Immature natural killer cell (primary cell): ENCODE measurements at places on chromosomes 5 and 9.
A peak's percentile ranks its signal among the peaks of the same experiment; 100 is the strongest.

- no peak for DNase-seq
These were observed 15.6 kb downstream of the MLLT3 start for GRCh38 chr9:20606652-20607051.

GRCh38 chr9:35464141-35465025 lies 25.5 kb upstream of the RUSC2 start:
- DNase-seq, result no peak

DNA sequence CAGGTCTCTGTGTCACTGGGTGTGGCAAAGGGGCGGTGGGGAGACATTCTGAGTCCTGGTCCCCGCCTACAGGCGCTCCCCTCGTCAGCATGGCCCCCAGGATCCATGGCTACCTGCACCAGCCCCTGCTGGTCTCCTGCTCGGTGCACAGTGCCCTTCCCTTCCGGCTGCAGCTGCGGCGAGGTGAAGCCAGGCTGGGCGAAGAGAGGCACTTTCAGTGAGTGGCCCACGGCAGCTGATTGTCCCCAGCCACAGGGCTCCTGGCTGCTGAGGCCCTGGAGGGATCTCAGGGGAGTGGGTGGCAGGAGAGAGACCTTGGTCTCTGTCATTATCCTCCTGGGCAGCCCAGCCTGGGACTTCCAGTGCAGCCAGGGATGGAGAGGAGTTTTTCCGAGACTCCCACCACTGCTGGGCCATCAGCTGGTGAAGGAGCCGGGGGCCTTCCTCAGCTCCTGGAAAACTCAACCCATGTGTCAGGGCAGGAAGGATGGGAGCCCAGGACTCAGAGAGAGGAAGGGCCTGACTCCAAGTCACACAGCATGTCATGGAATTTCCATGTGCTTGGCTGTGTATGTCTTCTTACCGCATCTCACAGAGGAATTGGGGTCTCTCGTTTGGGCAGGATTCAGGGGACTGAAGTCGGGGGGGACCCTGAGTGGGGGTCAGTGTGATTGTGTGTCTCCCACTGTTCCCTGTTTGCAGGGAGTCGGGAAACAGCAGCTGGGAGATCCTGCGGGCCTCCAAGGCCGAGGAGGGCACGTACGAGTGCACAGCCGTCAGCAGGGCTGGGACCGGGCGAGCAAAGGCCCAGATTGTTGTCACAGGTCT lies 37.4 kb downstream of the HMCN2 start:
- no peak for DNase-seq

DNA sequence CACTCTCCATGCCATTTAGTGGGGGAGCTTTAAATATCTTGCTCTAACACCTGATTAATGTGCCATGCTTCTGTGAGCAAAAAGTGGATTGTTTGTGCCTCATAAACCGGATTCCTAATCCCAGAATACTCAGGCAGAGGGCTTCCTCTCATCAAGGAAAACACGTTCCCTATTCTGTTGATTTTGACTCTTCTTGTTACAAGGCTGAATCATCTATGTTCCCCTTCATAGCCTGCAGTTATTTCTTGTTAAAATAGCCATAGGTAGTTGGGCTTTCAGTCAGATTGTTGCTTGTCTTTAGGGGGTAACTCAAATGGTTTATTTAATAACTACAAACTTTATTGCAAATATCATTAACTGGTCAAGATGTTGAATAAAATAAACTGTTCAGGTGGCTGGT lies 26.6 kb downstream of the ROPN1L start:
- no peak for DNase-seq

DNA sequence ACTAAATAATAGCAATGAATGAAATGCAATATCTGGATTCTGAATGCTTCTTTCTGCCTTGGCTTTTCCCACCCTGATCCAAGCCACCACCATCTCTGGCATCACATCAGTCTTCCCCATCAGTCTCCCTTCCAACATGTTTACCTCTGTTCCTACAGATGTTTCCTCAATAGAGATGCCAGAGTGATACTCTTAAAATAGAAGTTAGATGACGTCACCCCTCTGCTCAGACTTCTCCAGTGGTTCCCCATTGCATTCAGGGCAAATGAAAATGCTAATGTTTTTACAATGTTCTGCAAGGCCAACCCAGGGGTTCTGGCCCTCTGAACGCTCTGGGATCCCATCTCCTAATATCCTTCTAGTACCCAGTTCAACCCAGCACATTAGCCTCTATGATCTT lies 305.8 kb downstream of the TRIM32 start:
- no peak for DNase-seq

GRCh38 chr5:159549046-159549445 lies 218.8 kb upstream of the IL12B start:
- DNase-seq, result no peak

- DNase-seq, result no peak
These were observed 27.3 kb downstream of the SARDH start for GRCh38 chr9:133710661-133711427.

DNA sequence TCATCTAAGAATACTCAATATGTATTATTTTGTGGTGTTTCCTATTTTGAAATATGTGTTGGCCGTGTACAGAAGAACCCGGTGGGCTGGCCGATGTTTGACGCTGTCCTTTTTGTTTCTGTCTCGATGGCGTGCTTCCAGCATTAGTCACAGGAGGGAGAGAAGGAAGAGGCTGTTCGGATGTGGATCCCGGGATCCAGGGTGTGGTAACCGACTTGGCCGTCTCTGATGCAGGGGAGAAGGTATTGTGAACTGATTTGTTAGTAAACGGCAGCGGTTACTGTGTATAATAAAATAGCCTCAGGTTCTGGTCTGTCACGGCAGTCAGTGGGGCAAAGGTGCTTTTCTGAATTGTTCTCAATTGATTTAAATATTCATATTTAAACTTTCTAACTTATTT lies 275.0 kb downstream of the ARHGEF28 start:
- DNase-seq, result no peak

- DNase-seq, result peak; percentile 41
These were observed 27.1 kb upstream of the MYORG start for GRCh38 chr9:34403554-34404380.

DNA sequence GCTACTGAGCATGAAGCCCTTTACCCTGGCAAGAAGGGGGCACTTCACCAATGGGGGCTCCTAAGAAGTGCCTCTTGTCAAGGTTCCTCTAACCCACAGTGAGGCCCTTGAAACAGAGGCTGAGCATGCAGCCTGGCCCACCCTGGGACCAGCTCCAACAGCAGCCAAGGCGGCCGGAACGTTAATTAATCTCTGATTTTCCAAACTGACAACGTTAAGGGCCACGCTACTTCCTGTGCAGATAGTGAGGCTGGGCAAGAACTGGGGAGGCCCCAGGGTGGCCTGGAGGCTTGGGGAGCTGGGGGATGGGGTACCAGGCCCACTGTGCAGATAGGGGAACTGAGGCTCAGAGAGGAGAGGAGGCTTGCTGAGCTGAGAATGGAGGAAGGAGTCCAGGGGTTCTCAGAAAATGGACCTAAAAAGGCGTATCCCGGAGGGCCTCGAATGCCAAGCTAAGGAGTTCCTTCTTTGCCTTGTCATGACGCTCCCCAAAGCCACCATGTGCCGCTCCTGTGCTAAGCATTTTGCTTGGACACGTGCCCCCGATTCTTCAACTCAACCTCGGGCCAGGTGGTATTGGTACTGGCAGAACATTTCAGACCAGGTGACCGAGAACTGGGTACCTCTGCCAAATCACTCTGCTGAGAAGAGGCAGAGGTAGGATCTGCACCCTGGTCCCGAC lies 72.0 kb upstream of the STXBP1 start:
- no peak for DNase-seq

DNA sequence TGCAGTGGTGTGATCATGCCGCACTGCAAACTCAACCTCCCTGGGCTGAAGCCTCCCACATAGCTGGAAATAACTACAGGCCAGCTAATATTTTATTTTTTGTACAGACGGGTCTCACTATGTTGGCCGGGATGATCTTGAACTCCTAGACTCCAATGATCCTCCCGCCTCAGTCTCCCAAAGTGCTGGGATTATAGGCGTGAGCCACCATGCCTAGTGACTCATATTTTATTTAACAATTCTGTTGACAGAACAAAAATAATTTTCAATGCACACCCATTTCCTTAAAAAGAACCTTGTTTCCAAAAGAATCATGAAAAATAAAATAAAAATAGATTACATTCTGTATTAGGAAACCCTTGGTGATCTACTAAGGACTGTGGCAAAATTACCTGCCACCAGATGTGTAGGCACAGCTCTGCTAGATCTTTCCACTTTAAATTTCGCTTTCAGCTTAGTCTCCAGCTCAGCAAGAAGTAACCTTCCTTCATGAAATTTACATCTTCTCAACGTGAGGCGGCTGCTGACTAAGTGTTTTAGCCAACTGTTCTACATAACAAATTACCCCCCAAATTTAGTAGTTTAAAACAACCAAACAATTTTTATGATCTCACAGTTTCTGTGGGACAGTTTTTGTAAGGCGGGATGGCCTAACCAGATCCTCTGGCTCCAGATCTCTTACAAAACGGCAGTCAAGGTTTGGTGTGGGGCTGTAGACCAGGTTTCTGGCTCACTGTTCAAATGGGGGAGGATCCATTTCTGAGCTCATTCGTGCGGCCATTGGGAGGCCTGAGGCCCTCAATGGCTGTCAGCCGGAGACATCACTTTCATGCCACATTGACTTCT lies 32.6 kb upstream of the GOLPH3 start:
- no peak for DNase-seq

- DNase-seq, result no peak
These were observed 36.8 kb upstream of the NEK6 start for GRCh38 chr9:124220946-124221451.

- DNase-seq, result no peak
These were observed 615 bp downstream of the PSMD5 start for GRCh38 chr9:120841930-120842684.

DNA sequence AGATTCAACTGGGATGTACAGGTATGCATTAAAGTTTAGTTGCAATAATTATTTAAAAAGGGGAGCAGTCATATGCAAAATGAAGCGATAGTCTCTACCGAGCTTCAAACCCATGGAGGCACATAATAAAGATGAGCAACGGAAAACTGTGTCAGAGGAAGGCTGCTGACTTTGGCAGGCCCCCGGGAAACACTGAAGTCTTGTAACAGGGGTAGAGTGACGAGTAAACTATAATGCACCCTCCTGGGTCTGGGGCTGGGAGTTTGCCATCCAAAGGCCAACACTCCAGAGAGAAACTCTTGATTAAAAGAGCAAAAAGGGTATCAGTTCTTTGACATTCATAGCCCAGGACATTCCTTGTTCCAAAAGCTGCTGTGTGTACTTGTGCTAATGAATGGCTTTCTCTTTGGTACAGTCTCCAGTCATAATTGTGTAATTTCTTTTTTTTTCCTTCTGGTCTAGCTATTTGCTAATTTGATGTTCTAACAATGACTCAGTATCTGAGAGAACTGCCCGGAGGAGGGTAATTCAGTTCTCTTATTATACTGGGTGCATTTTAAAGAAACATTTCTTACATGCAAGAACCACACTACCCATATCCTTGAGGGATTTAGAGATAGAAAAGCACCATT lies 59.2 kb downstream of the TNC start:
- no peak for DNase-seq

GRCh38 chr5:93079046-93079445 lies 502.0 kb downstream of the NR2F1-AS1 start:
- no peak for DNase-seq

GRCh38 chr5:56299212-56299611 lies 66.1 kb upstream of the ANKRD55 start:
- no peak for DNase-seq

GRCh38 chr5:23411200-23411599 lies 96.2 kb upstream of the PRDM9 start:
- DNase-seq, result no peak

DNA sequence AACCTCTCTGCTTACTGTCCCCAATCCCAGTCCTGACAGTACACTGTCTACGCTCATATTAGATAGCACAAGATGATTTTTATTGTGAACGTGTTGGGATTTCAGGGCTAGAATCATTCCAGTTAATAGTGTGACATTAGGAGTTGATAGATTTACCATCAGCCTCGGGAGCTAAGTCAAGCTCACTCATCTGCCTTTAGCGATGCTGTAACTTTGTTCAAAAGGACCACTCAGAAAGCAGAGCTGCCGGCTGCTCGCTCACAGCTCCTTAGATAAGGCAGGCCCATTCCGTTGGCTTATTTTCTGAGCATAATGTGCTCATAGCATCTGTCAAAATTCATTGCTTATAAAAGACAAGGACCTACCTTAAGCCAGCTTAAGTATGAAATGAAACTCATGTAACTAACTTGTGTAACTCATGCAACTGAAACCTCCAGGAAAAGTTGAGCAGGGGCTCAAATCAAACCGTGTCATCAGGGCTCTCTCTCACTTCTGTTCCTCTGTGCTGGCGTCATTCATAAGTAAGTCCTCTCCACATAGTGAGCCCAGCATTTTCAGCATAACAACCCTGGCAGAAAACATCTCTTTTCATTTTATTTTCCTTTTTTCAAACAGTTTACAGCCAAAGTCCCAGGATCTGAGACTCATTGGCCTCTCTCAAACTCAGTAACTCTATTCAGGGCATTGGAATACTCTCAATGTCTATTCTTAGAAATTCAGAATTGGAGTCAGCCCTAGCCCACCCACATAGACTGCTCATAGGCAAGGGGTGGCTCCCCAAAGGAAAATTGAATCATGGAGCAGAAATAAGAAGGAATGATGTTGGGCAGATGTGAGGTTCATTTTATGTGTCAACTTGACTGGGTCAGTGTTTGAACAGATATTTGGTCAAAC lies 208.8 kb downstream of the MAN2A1 start:
- no peak for DNase-seq

GRCh38 chr9:101977614-101978210 lies 239.3 kb upstream of the GRIN3A start:
- no peak for DNase-seq

GRCh38 chr5:77945874-77946273 lies 169.7 kb upstream of the TBCA start:
- DNase-seq, result no peak

- no peak for DNase-seq
These were observed 51.0 kb downstream of the IARS1 start for GRCh38 chr9:92242260-92243136.

GRCh38 chr9:115393976-115394775 lies 276.2 kb upstream of the TNC start:
- no peak for DNase-seq
